WERI-Rb-1 (cell line): ENCODE measurements at places on chromosomes 1 and 21.

GRCh38 chr1:164226977-164227376, 332.0 kb upstream of the PBX1 start:
- DNase-seq = no peak

DNA sequence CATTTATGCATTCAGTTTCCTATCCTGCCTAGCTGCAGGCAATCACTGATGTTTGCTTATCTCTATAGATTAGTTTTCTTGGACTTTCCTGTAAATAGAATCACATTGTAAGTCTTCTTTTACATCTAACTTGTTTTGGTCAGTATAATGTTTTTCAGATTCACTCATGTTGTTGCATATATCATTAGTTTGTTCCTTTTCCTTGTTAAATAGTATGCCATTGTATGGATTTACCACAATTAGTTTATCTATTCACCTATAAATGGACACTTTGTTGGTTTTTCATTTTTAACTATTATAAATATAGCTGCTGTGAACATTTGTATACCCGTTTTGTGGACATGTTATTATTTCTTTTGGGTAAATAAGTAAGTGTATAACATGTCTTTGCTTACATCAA, 44.2 kb upstream of the BACH1 start:
- no peak for DNase-seq

GRCh38 chr1:47514229-47514628, 76.4 kb downstream of the FOXD2 start:
- DNase-seq = no peak

DNA sequence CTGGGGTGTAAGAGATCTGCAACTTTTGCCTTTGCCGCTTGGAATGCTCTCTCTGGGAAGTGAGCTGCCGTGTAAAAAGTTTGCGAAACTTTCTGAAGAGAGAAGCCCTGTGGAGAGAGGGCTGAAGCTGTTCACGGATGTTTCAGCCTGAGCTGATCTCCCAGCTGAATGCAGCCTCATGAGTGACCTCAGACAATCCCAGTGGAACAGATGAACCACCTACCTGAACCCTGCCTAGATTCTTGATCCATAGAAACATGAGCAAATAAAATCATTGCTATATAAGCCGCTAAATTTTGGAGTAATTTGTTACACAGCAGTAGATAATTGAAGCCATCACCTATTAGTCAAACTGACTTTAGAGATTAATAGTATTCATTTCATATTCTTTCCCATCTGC, 4.4 kb upstream of the ALG6 start:
- DNase-seq = no peak

GRCh38 chr1:40620150-40620549, 45.3 kb downstream of the RIMS3 start:
- DNase-seq = no peak

DNA sequence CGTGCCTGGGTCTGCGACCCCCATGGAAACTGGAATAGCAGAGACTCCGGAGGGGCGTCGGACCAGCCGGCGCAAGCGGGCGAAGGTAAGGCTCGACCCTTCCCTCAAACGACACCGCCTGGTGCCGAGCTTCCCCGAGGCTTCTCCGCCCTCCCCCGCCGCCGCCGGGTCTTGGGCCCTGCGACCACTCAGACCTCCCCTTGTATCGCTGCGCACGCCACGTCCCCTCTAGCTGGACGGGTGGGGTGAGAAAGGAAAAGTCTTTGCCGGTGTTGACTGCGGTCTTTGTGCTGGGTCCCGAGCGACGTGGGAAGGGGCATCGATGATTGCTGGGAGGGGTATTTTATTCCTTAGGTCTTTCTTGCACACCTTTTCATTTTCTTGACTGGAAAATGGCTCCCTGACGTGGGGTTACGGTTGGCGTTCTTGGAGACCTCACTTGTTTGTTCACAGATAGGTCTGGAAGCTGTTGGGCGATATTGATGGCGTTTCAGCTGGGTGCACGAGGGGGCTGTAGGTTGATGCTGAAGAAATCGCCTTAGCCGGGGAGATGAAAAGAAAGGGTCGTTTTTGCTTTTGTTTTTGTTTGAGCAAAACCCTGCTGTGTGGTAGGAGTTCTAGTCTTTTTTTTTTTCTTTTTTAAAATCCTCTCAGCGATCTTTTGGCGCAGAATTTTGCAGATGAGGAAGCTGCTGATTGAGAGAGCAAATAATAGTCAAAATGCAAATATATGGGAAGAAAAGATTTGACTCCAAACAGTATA, 776 bp downstream of the KDM1A start:
- DNase-seq = peak; percentile 41

DNA sequence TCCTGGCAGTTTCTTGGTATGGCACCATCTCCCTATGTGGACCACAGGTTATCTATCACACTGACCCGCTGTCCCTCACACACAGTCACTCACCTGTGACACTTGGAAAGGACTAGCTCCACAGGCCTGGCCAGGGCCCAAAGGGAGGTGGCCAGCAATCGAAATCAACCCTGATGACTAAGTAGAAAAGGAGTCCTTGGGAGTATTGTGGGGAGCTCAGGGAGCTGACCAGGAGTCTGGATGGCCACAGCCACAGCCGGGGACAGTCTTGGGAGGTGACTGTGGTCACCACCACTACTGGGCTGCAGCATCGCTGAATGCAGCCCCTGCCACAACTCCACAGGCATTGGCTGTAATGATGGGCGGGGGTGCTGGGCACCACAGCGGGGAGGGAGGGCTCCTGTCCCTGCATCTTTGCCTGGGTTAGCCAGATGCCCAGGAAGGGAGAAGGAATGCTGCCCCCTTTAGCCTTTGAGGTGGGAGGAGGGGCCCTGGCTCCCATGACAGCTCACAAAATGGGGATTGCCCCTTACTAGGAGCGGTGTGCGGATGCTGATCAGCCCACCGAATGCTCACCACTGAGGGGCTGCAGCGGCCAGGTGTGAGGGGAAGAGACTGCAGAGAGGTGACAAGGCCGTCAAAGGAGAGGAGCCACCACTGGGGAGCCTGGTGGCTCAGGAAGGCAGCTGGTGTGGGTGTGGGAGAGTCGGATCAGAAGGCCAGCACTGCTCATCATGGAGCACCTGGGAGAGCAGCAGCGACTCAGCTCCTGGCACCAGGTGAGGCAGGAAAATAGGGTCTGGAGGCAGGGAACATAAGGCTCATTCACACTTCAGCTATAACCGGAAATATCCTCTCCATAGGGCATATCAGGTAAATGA, 61.3 kb downstream of the H3-3A start:
- no peak for DNase-seq

GRCh38 chr21:41442481-41443186, 16.6 kb downstream of the MX1 start:
- no peak for DNase-seq

DNA sequence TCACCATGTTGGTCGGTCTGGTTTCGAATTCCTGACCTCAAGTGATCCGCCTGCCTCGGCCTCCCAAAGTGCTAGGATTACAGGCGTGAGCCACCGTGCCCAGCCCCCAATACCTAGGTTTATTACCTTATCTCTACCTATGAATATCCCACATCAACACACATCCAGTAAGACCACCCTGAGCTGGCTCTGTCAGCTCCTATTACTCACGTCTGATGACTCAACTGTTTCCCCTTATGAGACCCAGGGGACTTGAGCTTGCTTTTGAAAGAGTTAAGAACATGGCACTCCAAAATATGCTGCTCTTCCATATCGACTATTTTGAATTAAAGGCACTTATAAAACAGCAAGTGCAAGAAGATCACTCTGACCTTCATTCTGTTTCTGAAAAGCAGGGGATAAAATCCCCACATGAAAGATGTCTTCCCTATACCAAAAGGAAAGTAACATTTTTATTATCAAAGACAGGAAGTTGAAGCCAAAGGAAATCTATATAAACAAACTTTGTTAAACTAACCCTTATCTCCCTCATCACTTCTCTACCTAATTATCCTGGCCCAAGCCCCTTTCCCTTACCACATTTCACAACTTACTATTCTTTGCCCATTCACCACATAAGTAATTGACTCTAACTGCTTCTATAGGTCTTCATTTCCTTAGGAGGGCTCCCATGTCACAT, 41.3 kb upstream of the OSBPL9 start:
- DNase-seq = no peak

DNA sequence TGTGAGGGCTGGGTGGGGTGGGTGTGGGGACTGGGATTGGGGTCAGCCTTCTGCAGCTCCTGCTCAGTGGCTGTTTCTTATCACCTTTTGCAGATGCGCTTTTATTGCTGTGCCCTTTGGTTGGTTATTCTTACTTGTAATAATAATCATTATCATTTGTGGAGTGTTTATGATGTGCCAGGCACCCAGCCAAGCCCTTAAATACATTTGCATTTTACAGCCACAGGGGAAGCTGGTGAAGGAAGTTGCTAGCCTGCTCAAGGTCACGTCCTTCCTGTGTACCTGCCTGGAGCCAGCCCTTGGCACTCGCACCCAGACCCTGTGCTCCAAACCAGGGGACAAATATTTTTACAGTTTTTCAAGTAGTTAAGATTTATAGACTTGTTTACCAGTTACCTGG, 144.0 kb downstream of the PGBD5 start:
- DNase-seq = peak; percentile 3

- DNase-seq = no peak
Measured at GRCh38 chr1:167345386-167345733, 124.7 kb downstream of the POU2F1 start.

- no peak for DNase-seq
Measured at GRCh38 chr1:111719135-111719534, 20.1 kb downstream of the INKA2 start.

- DNase-seq = no peak
Measured at GRCh38 chr1:95057351-95057750, 15.4 kb downstream of the ALG14 start.

DNA sequence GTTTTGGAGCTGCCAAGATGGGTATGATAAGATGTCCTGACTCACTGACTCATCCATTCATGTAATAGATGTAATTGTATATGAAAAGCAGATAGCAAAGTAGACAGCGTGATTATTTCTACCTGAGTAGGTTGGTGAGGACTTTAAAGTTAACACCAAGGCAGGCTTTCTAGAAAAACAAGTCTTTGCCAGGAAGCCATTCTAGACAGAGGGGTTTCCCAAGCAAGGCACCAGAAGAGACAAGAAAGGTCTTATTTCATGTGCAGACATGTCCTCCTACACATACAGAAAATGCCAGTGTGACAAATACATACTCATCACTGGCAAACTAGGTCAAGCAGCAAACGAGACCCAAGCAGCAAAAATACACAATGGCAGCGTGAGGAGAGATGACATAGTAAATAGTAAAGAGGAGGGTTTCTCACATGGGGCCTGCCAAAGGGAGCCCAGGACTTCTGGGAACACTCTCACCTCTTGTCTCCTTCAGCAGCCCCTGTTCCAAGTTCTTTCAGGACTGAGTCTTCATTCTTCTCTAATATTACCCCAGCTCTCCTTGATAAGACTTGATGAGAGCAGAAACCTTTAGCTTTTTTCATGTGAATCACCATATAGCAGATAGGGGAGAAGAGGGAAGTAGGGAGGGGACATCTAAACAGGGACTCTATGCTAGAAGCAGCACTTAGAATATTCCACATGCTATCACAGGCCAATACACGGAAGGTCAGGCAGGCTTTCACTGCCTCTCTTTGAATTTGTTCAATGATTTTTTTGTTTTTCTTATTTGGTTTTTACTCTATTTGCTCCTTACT, 114.6 kb upstream of the ATP1B1 start:
- no peak for DNase-seq

- no peak for DNase-seq
Measured at GRCh38 chr1:38121231-38121680, 74.7 kb upstream of the POU3F1 start.

- no peak for DNase-seq
Measured at GRCh38 chr21:26982767-26983166, 15.9 kb upstream of the ADAMTS5 start.

- DNase-seq = no peak
Measured at GRCh38 chr1:110610084-110610483, 3.9 kb upstream of the KCNA2 start.

- DNase-seq = no peak
Measured at GRCh38 chr1:226882187-226882586, 11.8 kb downstream of the PSEN2 start.

DNA sequence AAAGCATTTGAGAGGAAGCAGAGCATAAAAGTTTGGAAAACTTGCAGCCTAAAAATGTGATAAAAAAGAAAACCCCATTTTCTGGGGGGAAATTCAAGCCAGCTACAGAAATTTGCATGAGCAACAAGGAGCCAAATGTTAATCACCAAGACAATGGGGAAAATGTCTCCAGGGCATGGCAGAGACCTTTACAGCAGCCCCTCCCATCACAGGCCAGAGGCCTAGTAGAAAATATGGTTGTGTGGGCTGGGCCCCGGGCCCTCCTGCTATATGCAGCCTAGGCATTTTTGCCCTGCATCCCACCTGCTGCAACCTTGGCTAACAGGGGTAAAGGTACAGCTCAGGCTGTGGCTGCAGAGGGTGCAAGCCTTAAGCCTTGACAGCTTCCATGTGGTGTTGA, 299.6 kb upstream of the NCAM2 start:
- no peak for DNase-seq

- DNase-seq = no peak
Measured at GRCh38 chr1:231094421-231094820, 54.4 kb upstream of the FAM89A start.

GRCh38 chr1:43414634-43415223, 25.0 kb downstream of the SZT2 start:
- peak; percentile 73 for DNase-seq

- no peak for DNase-seq
Measured at GRCh38 chr21:44049182-44049581, 37.1 kb downstream of the TRAPPC10 start.

DNA sequence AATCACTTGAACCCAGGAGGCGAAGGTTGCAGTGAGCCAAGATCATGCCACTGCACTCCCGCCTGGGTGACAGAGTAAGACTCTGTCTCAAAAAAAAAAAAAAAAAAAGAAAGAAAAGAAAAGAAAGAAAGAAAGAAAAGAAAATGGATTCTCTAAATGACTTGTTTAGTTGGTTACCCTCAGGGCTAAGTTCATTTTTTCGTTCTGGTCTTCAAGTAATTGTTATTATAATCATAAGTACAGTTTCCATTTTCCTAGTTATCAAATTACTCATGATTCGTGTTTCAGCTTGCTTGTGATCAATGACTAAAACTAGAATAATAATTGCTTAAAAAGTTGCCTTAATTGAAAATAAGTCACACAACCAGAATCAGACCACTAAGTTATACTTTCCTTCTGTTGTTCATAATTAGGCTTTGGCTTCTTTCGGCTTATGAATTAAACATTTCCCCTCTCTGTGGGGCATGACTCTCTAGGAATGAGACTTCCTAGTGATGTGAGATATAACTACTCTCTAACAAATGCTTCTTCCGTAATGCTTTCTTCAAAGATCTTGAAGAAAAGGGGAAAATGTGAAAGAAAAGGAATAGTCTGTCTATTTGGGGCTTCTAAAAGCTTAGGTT, 9.6 kb upstream of the RLF start:
- DNase-seq = no peak

- DNase-seq = no peak
Measured at GRCh38 chr1:187715483-187715882, 886.7 kb downstream of the PLA2G4A start.

DNA sequence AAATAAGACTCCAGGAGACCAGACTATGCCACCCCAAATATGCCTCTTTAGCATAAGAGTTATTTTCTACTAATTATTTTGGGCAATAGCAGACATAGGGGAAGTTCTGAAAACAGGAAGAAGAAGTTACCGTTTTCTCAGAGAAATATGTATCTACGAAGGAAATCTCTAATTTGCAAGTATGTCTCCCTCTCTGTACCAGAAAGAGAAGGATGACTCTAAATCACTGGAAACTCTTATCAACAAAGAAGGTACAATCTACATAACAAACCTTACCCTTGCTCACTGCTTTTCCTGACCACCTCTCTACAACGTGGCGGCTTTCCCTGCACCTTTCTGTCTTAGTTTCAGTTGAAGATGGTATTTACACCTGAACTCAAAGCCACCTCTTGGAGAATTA, 49.0 kb downstream of the OMA1 start:
- no peak for DNase-seq
